Airway epithelial cell (primary cell): ENCODE measurements at places on chromosomes 16 and 17. TPM values are rescaled to one million over a fixed set of nuclear protein-coding genes. Genes with fewer than 3 reads are reported as not detected.

Gene PRRT2
- not detected in 2 replicates for total RNA-seq

Gene MYL11
- total RNA-seq = not detected in 2 replicates

Gene SHISA9
- not detected in 2 replicates for total RNA-seq

Gene PMFBP1
- total RNA-seq = 0.35 TPM in 1 of 2 replicates, not detected in the other

Gene AOC2
- 0.14 and 0.92 TPM in 2 replicates for total RNA-seq

Gene GPRC5B
- 0.05 and 0.28 TPM in 2 replicates for total RNA-seq

Gene CDH16
- 1.6 and 3.0 TPM in 2 replicates for total RNA-seq
